ENCODE measurements at places on chromosomes 5 and 9.

DNA sequence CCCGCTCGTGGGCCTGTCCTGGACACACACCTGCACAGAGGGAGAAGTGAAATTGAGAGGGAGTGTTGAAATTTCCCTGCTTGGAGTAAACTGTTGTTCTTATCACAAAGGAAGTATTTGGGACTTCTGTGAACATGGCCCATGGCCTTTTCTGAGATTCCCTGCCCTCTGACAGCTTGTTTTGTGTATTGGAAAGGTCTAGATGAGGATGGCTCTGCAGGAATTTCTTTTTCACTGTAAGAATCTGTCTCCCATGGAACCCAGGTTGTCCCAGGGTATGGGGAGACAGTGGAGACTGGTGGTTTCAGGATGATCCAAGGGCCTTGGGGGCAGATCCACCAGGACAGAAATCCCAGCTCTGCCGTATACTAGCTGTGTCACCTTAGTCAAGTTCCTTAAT lies 121.8 kb downstream of the ARHGAP26 start:
- peaks cover 4% of the 10 kb centered on the region for H3K36me3 ChIP-seq
- no peaks in the 10 kb centered on the region for H3K27me3 ChIP-seq
- H3K4me3 ChIP-seq = no peak overlapping the region
- no peaks in the 10 kb centered on the region for H3K4me1 ChIP-seq
- no peak overlapping the region for H3K27ac ChIP-seq
- no peak for DNase-seq

- H3K27ac ChIP-seq = no peak overlapping the region
- DNase-seq = no peak
- H3K27me3 ChIP-seq = no peaks in the 10 kb centered on the region
- H3K4me3 ChIP-seq = no peak overlapping the region
- peaks cover 8% of the 10 kb centered on the region for H3K36me3 ChIP-seq
- peaks cover 53% of the 10 kb centered on the region for H3K4me1 ChIP-seq
Measured at GRCh38 chr9:131697908-131698617, 41.8 kb downstream of the RAPGEF1 start.

DNA sequence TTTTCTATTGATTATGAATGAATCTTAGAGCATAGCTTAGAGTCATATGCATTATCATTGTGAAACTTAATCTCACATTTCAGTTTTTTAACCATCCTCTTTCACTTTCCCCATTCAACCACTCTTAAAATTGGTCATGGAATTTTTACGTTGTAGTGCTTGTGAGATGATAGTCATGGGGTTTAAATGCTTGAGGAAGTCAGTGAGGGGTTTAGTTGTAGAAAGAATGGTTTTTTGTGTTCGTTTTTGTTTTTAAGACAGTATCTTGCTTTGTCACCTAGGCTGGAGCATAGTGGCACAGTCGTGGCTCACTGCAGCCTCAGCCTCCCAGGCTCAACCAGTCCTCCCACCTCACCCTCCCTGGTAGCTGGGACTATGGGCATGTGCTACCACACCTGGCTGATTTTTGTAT lies 19.6 kb downstream of the UGCG start:
- peaks cover 55% of the 10 kb centered on the region for H3K36me3 ChIP-seq
- peak overlapping the region; percentile 32 for H3K4me3 ChIP-seq

GRCh38 chr5:1118738-1119137 lies 6.9 kb upstream of the SLC12A7 start:
- DNase-seq = no peak
- no peak overlapping the region for H3K27ac ChIP-seq
- H3K27me3 ChIP-seq = no peaks in the 10 kb centered on the region
- H3K4me3 ChIP-seq = no peak overlapping the region
- no peaks in the 10 kb centered on the region for H3K36me3 ChIP-seq

- peak overlapping the region; percentile 92 for H3K4me3 ChIP-seq
- H3K27ac ChIP-seq = peak overlapping the region; percentile 88
- no peaks in the 10 kb centered on the region for H3K36me3 ChIP-seq
- DNase-seq = no peak
- no peaks in the 10 kb centered on the region for H3K27me3 ChIP-seq
- peaks cover 39% of the 10 kb centered on the region for H3K4me1 ChIP-seq
Measured at GRCh38 chr9:35116539-35116897, 856 bp upstream of the ATOSB start.

- peaks cover 11% of the 10 kb centered on the region for H3K4me1 ChIP-seq
- H3K36me3 ChIP-seq = peaks cover 3% of the 10 kb centered on the region
- H3K27me3 ChIP-seq = no peaks in the 10 kb centered on the region
- DNase-seq = no peak
Measured at GRCh38 chr5:139078345-139078744, 119.8 kb downstream of the SIL1 start.

- H3K4me1 ChIP-seq = no peaks in the 10 kb centered on the region
- no peaks in the 10 kb centered on the region for H3K27me3 ChIP-seq
- DNase-seq = no peak
- no peak overlapping the region for H3K4me3 ChIP-seq
Measured at GRCh38 chr5:13745508-13745907, 199.0 kb downstream of the DNAH5 start.

GRCh38 chr9:123749580-123750202 lies 180.2 kb downstream of the DENND1A start:
- no peak overlapping the region for H3K27ac ChIP-seq
- no peak overlapping the region for H3K4me3 ChIP-seq
- no peaks in the 10 kb centered on the region for H3K27me3 ChIP-seq
- no peak for DNase-seq
- H3K4me1 ChIP-seq = peaks cover 19% of the 10 kb centered on the region

DNA sequence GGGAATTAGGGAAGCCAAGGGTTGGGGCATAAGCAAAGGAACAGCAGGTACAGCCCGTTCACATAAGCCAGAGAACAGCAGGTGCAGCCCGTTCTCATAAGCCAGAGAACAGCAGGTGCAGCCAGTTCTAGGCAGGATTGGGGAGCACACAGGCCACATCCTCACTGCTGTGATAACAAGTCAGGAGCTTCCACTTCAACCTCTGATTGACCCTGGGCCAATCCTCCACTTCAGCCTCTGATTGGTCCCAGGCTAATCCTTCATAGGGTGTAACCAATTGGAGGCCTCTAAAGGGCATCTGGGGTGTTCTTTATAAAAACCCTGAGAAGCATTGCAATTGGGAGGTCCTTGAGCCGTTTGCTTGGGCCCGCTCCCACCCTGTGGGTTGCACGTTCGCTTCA lies 27.5 kb downstream of the CEL start:
- H3K27me3 ChIP-seq = no peaks in the 10 kb centered on the region
- DNase-seq = no peak
- no peaks in the 10 kb centered on the region for H3K36me3 ChIP-seq
- H3K4me1 ChIP-seq = no peaks in the 10 kb centered on the region

- no peaks in the 10 kb centered on the region for H3K27me3 ChIP-seq
- peaks cover 42% of the 10 kb centered on the region for H3K36me3 ChIP-seq
- H3K27ac ChIP-seq = no peak overlapping the region
- no peak overlapping the region for H3K4me3 ChIP-seq
Measured at GRCh38 chr9:99986642-99987041, 80.2 kb downstream of the STX17 start.

- no peak overlapping the region for H3K4me3 ChIP-seq
- H3K27me3 ChIP-seq = peaks cover 12% of the 10 kb centered on the region
- H3K27ac ChIP-seq = no peak overlapping the region
- H3K36me3 ChIP-seq = no peaks in the 10 kb centered on the region
Measured at GRCh38 chr5:5572010-5572865, 149.8 kb downstream of the ICE1 start.

DNA sequence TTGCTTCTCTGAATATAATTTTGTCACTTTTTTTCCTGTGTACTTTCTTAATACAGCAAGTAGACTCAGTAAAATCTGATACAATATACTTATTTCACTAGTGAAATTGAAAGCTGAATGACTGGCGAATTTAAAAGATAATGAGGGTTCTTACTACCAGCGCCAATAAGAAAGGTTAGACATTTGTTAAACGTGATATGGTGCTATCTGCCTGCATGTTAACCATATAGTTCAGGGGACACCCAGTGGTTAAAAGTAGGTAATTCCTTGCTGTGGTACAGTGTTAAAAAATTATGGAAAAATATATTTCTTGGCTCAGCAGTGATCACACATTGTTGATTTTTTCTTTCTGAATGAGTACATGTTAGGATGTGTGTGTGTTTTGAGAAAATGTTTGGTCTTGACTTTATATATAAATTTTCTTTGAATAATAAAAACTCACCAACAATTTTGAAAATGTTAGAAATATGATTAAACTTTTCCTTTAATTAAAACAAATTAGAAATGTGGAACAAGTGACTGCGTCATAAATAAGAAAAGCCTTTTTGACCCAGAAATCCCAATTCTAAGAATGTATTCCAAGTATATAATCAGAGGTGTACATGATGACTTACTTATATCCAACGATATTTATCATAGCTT lies 25.8 kb downstream of the CAST start:
- no peak overlapping the region for H3K27ac ChIP-seq
- H3K36me3 ChIP-seq = peaks cover 3% of the 10 kb centered on the region
- H3K4me3 ChIP-seq = peak overlapping the region; percentile 42
- peaks cover 16% of the 10 kb centered on the region for H3K4me1 ChIP-seq

DNA sequence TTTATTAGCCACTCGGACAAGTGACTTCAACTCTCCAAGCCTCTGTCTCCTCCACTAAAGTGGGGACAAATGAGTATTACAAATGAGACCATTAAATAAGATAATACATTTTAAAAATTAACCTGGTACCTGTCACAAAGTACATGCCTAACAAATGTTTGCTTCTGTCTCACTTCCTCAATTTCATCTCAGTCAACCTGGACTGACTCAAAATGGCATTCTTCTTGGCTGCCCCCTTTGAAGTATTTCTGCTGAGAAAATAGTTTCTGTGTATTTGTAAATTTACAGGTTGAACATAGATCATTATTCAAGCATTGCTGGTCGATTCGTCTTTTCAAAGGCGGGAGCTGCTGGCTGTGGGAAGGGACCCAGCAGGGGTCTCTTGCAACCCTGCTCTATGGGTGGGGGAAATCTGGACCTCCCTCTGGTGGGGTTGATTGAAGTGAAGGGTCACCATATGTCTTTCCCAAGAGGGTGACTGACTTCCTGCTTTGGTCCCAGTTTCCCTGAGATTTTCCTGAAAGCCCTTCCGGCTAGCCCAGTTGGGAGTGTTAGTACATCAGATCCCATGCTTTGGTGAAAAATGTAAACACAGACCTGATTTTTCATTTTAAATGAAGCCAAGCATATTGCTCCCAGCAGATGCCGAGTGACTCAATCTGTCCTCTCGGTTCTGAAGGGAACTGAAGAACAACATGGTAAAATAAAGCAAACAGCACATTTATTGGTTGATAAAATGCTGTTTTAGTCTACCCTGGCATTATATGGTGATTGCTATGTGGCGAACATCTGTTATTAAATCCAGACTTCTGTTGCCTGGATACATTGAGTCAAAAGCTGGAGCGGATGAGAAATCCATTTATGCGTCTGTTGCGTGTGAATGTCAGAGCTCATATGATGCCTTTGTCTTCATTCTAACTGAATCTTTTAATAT lies 73.0 kb downstream of the KCNIP1 start:
- DNase-seq = no peak
- peaks cover 69% of the 10 kb centered on the region for H3K27me3 ChIP-seq
- no peaks in the 10 kb centered on the region for H3K36me3 ChIP-seq
- H3K27ac ChIP-seq = no peak overlapping the region

- H3K27me3 ChIP-seq = no peaks in the 10 kb centered on the region
- H3K27ac ChIP-seq = no peak overlapping the region
- H3K4me3 ChIP-seq = no peak overlapping the region
Measured at GRCh38 chr5:165565911-165566310, 2060.5 kb downstream of the MAT2B start.

- H3K4me1 ChIP-seq = no peaks in the 10 kb centered on the region
- DNase-seq = no peak
- no peaks in the 10 kb centered on the region for H3K27me3 ChIP-seq
- H3K36me3 ChIP-seq = no peaks in the 10 kb centered on the region
- no peak overlapping the region for H3K4me3 ChIP-seq
Measured at GRCh38 chr5:3912790-3913189, 317.2 kb downstream of the IRX1 start.

DNA sequence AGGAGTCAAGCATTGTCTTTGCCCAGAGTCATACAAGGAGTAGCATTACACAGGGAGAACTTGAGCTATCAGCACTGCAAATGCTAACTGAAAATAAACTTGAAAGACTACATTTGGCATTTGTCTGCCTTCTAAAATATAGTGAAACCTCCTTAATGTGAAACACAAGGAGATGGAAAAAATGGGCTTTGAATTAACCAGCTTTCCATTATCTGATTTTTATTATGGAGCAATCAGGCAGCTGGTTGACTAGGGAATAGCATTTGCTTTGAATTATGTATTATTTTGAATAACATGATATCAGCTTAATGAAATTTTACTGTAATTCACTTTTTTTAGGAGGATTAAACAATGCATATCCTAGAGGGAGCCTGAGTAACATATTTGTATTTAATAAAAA lies 130.8 kb downstream of the GDNF start:
- no peak for DNase-seq
- H3K4me3 ChIP-seq = no peak overlapping the region
- no peaks in the 10 kb centered on the region for H3K27me3 ChIP-seq
- no peak overlapping the region for H3K27ac ChIP-seq
- peaks cover 4% of the 10 kb centered on the region for H3K4me1 ChIP-seq

DNA sequence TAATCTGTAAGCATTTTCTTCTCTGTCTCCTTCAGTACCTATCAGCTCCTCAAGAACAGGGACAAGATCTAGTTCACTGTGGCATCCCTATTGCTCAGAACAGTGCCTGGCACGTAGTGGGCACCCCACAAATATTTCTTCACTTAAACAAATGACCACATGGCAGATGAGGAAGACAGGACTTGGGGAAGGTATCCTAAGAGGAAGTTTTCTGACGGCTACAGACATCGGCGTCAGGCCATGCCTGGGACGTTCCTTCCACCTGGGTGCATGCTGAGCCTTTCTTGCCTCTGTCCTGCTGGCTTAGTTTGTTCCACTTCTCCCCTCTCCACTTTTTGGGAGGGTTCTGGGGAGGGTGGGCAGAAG lies 60.2 kb downstream of the NEURL1B start:
- H3K27ac ChIP-seq = no peak overlapping the region
- peaks cover 33% of the 10 kb centered on the region for H3K27me3 ChIP-seq
- no peak overlapping the region for H3K4me3 ChIP-seq
- peaks cover 5% of the 10 kb centered on the region for H3K4me1 ChIP-seq

DNA sequence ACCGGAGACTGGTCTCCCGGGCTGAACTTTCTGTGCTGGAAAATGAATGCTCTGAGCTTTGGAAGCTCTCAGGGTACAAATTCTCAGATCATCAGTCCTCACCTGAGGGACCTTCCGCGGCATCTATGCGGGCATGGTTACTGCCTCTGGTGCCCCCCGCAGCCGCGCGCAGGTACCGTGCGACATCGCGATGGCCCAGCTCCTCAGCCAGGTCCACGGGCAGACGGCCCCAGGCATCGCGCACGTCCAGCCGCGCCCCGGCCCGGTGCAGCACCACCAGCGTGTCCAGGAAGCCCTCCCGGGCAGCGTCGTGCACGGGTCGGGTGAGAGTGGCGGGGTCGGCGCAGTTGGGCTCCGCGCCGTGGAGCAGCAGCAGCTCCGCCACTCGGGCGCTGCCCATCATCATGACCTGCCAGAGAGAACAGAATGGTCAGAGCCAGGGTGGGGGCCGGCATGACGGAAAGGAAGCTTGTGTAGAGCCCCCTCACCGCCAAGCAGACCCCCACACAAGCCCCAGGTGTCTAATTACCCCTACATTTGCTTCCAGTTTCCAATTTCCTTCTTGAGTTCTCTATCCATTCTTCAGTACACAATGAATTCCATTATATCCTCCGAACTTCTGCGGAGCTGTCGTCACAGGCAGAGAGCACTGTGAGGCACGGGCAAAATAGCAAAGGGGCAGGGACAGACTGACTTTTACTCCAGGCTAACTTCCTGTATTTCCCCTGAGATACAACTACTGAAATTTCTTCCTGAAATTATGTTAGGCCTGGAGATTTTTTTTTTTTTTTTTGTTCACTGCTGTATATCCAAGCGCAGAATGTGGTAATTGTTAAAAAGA lies 23.2 kb downstream of the CDKN2A start:
- no peak overlapping the region for H3K4me3 ChIP-seq
- no peak for DNase-seq
- H3K36me3 ChIP-seq = peaks cover 19% of the 10 kb centered on the region
- peak overlapping the region; percentile 46 for H3K27ac ChIP-seq
- peaks cover 100% of the 10 kb centered on the region for H3K27me3 ChIP-seq
- H3K4me1 ChIP-seq = peaks cover 29% of the 10 kb centered on the region
